ENCODE measurements at places on chromosomes 2 and 18.

- no peak for DNase-seq
These were observed 6.6 kb upstream of the OXER1 start for GRCh38 chr2:42770288-42771131.

- no peak for DNase-seq
These were observed 472.6 kb downstream of the TXNL1 start for GRCh38 chr18:56165601-56166355.

DNA sequence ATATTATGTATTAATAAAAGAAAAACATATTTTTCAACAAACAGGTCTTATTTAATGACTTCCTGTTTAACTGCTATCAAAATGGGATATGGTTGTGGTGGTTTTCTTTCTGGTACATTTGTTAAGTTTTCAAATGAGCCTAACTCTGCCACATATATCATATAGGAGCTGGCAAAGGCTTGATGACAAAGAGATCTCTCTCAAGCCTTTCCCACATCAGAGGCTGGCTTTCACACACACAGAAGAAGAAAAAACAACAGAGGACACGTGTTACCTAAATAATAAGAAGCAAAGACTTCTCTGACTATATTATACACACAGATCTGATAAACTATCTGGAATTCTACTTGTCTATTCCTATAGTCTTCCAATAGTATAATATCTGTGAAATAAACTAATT is 46.1 kb downstream of the CFAP36 start:
- no peak for DNase-seq

DNA sequence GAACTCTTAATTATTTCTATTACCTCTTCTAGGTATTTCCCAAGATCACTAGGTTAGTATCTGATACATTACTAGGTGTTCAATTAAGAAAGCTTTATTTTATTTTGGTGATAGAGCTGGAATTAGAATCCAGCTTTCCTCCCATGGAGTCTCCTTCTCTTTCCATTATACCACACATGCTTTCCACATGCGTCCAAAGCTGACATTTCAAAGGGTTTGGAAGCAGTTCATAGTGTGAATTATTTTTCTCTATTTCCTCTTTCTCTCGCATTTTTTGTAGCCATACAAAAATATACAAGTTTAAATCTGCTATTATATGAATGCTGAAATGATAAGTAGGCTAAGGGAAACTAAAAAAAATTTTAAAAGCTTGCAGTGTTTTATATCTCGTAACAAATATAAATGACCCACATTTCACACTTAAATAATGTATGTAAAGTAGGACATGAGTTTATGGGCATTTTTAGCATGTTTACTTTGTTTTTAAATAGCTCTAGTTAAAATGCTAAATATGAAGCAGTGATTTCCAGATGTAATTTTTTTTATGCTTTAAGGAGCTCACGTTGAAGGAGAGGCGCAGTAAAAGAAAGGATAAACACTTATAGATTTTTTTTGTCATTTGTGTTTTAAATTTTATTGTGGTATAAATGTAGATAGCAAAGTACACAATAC is 20.1 kb downstream of the ZC3H6 start:
- DNase-seq = no peak

DNA sequence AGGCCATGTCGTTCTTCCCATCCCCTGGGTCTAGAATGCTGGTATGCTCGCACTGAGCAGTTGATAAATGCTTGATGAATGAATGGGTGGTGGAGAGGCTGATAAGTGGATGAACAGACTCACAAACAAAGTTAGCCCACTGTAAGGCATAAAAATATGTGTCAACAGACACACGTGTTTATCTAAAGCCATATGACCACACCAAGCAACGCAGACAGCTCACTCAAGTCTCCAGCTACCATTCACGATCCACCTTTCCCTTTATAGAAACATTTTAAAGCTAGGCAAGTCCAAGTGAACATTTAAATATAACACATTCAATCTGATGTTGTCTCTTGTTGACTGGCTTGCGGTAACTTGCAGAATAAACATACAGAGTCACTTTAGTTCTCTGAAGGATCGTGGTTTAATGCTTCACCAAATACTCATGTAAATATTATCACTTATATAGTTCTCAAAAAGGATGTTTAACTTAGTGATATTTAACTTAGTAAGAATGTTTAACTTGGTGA is 105.5 kb downstream of the NOL10 start:
- no peak for DNase-seq

DNA sequence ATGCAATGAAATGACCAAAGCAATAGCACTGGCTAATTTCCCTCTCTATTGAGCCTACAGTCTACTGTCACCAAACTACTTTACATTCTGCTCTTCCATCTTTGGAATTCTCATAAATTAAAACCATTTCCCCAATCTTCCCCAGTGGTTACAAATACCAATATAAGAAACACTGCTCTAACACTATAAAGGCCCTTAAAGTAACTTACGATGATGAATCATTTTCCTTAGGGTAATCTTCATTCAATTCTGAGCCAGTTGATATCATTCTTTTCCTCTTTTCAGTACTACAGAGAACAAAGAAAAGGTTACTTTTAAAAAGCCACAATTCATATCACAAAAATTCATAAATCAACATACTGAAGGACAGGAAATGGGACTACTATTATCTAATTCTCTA is 22.1 kb downstream of the USP37 start:
- DNase-seq = no peak

GRCh38 chr2:143397884-143398614 is 268.8 kb downstream of the ARHGAP15 start:
- no peak for DNase-seq

- DNase-seq = no peak
These were observed 34.3 kb downstream of the ASB1 start for GRCh38 chr2:238461051-238461450.

GRCh38 chr2:43327119-43327518 is 100.7 kb upstream of the ZFP36L2 start:
- DNase-seq = no peak

- no peak for DNase-seq
These were observed 19.4 kb upstream of the NCL start for GRCh38 chr2:231483398-231484329.

DNA sequence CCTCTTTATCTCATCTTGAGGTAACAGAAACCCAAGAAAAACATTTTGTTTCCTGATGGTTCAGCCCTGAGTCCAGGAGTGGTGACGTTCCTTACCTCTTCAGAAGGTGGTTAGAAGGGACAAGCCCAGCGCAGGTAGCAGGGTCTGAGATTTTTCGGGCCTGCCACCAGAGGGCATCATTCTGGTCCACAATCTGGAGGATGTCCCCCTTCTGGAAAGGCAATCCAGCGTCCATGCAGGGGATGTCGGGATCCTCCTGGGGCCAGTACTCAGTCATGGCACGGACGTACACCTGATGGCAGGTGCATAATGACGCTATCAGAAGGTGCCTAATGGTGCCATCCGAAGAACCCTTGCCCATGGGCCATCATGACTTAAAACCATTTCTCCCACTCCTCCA is 17.7 kb downstream of the MPP4 start:
- no peak for DNase-seq

Data from activated CD8-positive, alpha-beta memory T cell treated with anti-CD3 and anti-CD28 coated beads for 48 hours (primary cell).